ENCODE measurements at places on chromosomes 13 and 19.

DNA sequence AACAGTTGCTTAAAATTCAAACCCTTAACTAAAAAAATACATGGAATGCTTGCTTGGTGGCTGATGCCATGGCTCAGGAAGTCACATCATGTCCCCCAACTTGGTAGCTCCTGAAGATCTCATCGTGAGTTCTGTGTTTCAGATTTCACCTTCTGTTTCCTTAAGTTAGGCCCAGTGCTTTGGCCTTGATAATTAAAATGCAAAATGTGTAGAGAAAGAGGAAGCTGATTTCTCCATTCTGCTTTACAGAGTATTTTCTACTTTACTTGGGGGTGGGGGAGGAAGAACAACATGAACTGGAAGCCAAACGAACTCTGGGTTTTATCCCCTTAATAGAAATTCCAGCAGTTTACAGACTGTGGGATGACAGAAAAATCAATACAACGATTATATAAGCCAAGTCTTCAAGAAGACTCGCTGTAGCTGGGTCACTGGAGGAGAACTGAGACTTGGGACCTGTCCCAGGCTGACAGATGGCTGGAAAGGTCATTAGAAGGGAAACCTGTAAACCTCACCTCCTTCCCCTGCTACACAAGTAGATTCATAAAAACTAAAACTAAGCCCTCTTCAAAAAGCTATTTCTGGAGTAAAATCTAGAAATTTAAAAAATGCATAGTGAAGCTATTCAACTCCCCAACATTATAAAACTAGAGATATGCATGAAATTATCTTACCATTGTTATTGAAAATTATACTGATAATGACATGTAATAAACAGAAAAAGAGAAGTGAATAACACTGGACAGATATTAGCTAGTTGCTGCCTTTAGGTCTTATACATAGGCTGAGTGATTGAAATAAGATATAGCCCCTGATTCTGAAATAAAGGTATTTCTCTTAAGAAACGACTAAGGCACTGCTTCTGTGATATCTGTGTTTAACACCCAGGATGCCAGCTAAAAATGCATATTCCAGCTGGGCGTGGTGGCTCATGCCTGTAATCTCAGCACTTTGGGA is 22.1 kb upstream of the GGACT start:
- peak; percentile 39 for DNase-seq

DNA sequence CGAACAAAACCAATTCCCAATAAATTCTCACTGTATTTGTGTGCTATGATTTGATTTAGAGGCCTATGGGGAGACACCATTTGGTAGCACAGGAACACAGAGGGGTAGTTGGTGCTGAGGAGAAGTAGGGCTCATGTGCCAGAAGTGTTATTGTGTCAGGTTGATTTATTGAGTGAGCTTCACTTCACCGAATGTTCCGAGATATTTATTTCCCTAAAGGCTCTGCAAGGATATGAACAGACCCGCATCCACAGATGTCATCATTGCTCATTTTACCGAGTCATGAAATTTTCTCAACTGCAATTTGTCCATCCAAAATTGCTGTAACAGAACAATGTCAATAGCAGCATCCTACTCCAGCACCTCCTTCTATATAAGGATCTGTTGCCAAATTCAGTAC is 69.5 kb downstream of the DACH1 start:
- DNase-seq: peak; percentile 3

DNA sequence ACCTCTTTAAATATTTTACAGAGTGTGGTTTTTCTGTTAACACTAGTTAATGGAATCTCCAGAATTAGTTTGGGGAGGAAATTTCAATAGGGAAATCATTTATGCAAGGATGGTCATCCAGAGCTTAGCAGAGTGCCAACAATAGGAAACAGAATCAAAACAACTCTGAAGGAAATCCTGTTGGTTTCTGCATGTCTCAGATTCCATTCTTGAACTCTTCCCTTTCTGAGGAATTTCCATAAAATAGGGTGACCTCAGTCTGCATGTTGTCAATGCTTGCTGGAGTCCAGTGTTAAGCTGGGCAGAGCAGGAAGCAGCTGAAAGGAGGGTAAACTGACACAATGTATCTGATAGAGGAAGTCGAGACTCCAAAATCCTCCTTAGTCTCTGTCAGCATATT is 16.9 kb downstream of the CBY2 start:
- DNase-seq: no peak

DNA sequence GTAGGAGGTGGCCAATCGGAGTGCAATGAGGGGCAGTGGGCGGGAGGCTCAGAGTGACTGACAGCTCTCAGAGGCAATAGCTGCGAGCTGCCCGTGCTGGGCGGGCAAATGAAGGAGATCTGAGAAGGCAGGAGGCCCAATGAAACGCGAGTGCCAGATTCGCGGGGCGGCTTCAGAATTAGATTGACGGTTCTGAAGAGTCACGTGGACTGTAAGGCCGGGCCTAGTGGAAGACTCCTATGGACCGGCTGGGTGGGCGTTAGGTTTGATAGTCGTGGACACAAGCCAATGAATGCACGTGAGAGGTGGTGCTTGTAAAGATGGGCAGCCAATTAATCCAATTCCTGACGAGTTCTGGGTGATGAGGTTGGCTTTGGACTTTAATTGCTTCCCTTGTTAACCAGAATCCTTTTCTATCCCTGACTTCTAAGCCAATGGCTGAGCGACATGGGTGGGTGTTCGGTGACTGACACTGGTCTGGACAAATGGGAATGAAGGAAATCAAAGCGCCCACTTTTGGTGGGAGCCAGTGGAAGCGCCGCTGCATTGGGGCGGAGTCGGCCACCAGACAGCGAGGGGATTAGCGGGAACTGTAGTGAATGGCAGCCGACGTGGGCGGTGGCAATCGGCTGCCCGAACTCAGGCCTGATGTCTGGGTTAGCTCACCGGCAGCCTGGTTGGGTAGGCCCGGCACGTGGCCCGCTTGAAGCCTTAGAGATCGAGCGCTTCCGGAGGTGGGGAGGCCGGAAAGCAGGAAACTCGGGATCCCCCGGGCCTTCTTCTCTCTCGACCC is 524 bp upstream of the KHSRP start:
- peak; percentile 100 for DNase-seq

DNA sequence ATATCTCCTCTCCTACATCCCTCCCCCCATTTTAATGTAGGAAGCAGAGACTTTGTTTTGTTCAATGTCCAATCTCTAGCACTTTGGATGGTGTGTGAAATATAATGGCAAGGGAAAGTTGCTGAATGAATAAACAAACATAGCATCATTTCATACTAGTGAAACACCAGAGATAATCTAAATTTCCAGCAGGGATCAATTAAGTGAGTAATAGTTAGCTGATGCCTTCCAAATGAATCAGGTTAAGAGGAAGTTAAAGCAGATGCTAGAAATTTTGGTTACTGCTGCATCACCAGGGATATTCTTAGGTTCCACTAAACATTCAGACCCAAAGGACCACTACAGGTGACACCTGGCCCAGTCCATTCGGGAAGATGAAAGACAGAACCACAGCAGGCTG is 8.1 kb downstream of the MRPS31 start:
- DNase-seq: no peak

DNA sequence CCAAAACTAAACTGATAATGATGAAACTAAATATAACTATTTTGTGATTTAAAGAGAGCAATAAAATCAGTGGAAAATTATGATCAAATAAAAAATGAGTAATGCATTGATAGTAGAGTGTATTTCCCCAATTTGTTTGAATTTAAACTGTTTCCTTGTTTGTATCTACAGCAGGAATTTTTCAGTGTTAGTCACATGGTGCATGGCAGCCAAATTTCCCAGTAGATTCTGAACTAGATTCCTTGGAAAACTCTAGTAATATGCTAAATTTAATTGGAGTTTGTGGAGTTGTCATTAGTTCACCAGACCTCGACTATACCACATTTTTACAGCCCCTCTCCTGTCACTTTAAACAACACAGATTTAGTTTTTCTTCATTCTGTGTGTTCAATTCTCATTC is 156.2 kb downstream of the PCCA start:
- no peak for DNase-seq

- no peak for DNase-seq
These were observed 6.5 kb downstream of the SOX1 start for GRCh38 chr13:112073245-112074138.

- DNase-seq: no peak
These were observed 56.9 kb downstream of the LACC1 start for GRCh38 chr13:43936647-43937046.

GRCh38 chr13:46515803-46516202 is 37.2 kb upstream of the LRCH1 start:
- DNase-seq: no peak

DNA sequence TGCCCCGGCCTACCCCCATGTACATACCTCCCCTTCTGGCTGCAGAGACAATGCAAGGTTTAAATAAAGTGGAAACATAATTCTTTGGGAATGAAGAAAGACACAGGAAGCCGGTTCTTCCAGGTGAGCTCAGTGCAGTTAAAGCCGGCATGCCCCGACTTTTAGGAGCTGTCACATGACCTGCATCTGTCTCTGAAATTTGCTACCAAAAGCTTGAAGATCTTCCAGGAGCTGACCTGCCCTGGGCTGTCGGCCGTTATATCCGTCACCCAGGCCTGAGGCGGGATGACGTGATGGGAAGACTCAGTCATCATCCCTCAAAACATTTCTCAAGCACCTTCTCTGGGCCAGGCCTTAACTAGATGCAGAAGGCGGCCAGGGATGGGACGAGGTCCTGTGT is 10.3 kb downstream of the RAB8A start:
- DNase-seq: no peak

GRCh38 chr19:53583181-53583580 is 45.2 kb downstream of the ZNF331 start:
- no peak for DNase-seq

GRCh38 chr19:588741-589692 is 664 bp upstream of the HCN2 start:
- DNase-seq: no peak

GRCh38 chr13:19810996-19811881 is 28.5 kb upstream of the PSPC1 start:
- DNase-seq: no peak

GRCh38 chr19:31955884-31956283 is 389.5 kb upstream of the ZNF507 start:
- no peak for DNase-seq

GRCh38 chr13:36360903-36361302 is 14.7 kb upstream of the SPART start:
- no peak for DNase-seq

GRCh38 chr19:35206379-35206778 is 22.2 kb downstream of the FAM187B start:
- no peak for DNase-seq

- DNase-seq: peak; percentile 81
These were observed 10.5 kb downstream of the PVR start for GRCh38 chr19:44653977-44654774.

- no peak for DNase-seq
These were observed 8.4 kb downstream of the EGLN2 start for GRCh38 chr19:40807147-40808020.

- DNase-seq: no peak
These were observed 28.7 kb upstream of the GARRE1 start for GRCh38 chr19:34225659-34226015.

- DNase-seq: no peak
These were observed 135.7 kb downstream of the DNAJC15 start for GRCh38 chr13:43159026-43159461.

GRCh38 chr13:27403203-27403678 is 21.2 kb upstream of the GTF3A start:
- DNase-seq: peak; percentile 64

- DNase-seq: no peak
These were observed 1.6 kb downstream of the FUT6 start for GRCh38 chr19:5837761-5838352.

DNA sequence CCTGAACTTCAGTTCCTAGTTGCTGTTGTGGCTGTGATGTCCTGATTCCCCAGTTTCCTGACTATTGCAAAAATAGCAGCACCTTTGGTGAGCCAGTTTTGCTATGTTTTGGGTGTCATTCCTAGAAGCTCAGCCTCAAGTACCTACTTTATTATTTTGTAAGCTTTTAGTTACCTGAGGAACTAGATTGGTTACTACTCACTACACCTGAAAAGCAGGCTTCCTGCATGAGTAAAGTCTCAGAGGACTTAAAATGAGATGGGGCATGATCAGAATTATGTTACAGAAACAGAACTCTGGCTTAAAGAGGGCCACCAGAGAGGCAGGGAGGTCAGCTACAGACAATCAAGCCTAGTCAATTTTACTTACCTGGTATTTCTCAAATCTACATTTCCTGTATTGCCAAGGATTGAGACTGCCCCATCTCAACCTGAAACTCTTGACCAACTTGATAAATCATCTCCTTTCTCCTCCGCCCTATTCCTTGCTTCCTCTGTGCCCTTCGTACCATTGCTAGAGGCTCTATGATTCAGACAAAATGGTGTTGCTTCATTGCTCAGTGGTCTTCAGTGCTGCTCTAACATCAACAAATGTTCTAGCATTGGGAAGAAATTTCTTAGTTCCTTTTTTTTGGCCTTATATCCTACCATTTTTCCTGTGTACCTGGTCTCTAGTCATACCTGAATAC is 58.9 kb downstream of the RAP2A start:
- DNase-seq: no peak

- no peak for DNase-seq
These were observed 361.8 kb upstream of the ZNF507 start for GRCh38 chr19:31983647-31984046.

DNA sequence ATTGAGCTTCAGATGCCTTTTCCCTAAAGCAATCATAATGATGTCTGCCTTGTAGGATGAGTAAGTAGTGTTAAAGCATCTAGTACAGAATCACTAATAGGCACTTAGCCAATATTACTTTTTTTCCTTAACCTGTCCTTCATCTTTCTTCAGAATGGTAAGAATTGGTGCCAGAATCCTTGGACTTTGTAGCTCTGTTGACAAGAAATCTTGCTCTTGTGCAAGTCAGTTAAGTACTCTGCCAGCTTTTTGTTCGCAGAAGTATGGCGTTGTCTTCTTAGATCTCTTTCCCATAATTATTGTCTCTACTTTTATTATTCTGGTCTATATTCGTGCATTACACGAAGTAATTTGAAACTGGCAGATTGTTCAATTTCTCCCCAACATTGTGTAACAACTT is 554.5 kb downstream of the PCDH9 start:
- DNase-seq: no peak

- DNase-seq: no peak
These were observed 8.8 kb downstream of the GPC6 start for GRCh38 chr13:93235258-93236015.

DNA sequence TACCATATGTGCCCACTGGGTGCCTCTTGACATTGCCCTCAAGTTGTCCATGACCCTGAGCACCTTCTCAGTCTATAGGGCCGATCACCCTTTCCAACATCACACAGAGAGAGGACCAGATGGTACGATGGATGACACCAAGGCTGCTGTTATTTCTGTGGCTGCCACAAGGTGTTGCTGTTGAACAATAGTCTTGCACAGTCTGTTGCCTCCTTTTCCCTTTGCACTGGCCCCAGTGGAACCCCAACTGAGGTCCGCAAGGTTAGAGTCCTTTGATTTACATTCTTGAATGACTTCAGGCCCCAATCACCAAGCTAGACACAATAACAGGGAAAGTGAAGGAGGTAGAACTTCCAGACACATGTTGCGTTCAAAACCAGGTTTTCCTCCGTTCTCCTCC is 52.0 kb downstream of the TINCR start:
- DNase-seq: no peak

- no peak for DNase-seq
These were observed 25.6 kb upstream of the PCCA start for GRCh38 chr13:100063333-100063732.
